ENCODE measurements at places on chromosomes 6 and 20.

DNA sequence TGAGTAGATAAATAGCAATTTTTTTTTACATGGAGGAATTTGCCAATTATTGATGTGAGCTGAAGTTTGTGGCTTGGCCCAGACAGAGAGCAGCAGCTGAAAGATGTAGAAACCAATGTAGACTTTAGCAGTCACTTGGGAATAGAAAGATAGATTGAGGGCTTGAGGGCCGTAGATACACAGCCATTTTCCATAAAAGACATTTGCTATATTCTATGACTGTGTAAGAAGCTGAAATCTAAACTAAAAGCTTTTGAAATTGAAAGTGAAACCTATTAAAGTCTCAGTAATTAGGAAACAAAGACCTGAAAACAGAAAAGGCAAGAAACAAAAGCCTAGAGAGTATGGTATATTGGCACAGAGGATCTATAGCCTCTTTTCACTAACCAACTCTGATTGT lies 332.7 kb downstream of the CENPW start:
- DNase-seq, result no peak

DNA sequence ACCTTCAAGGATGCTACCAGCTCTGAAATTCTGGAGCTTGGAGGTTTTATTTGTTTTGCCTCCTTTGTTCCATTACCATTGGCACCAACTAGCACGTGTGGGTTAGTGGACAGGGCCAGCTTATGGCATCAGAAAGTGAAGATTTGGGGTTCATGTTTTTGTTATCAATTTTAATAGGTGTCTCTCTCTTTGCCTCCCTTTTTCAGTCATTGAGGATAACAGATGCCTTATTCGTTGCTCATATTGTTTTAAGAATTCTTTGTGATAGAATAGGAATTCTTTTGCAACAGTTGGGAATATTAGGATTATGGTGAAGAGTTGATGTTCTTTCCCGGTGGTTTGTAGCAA lies 22.9 kb downstream of the TMC2 start:
- DNase-seq, result no peak

DNA sequence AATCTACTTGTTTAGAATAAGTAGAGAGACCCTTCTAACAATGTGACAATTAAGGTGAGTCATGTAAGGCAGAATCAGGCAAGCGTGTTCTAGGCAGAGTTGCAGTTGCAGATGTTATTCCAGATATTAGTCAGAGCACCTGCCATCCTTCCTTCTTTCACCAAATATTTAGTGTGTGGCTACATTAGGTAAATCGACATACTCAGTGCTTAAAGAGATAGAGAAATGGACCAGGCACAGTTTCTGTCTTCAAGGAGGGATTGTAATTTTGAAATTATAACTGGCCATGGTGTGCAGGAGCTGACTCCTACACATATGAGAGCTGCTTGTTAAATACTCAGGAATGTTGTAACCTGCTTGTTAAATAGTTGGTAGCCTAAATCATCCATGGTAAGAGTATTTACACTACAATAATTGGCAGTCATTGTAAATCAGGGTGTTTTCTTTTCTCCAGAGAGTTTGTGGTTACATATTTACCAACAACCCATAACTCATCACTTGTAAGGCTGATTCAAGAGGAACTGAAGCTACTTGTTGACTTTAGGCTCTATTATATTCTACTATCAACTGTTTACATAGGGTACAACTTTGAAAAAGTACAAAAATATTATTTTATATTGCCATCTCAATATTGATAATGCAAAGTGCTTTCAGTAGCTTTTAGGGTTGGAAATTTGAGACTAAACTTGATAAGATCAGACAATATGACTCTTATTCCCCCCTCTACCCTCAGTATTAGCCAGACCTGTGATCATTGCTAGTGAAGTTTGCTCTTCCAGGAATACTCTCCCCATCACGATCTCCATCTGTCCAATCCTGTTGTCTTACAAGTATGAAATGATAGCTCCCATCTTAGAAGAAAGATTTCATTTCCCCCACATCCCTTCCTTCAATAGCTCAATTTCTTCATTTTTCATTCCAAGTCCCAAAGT lies 607.1 kb downstream of the COL12A1 start:
- DNase-seq, result no peak

GRCh38 chr6:44058617-44059358 lies 68.5 kb downstream of the MRPL14 start:
- no peak for DNase-seq

- no peak for DNase-seq
Measured at GRCh38 chr6:138012682-138013081, 94.5 kb downstream of the PERP start.

DNA sequence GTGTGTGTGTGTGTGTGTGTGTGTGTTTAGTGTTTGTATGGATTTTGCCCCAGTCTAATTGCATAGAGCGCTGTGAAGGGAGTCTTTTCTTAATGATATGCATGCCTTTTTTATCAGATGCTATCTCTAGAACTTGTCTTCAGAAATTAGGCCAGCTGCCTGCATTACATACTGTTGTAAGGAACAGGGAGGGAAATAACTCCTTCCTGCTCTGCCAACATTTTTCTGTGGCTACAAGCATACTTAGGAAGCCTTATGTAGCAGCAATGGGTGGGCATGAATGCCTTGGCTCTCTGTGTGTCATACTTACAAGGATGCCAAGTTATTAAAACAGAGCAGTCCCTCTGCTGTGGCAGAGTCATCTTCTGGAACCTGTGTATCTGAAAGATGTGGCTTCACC lies 8.0 kb upstream of the COL21A1 start:
- DNase-seq, result no peak

DNA sequence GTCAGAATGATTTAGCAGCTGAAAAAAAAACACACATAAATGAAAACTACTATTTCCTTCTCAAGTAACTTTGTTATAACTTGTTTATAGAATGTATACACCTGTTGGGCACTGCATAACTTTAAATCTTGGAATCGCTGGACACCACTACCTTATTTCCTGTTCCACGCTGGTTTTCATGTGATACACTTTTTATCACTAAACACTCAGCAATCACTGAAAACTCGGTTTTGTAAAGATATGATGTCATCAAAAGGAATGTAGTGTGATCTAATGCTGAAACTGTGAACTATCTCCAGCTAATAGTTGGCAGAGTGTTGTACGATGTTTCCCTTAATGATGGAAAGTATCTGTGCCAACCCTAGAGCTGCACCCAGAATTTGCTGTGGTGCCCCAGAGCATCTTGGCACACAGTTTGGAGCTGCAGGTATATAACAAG lies 127.9 kb downstream of the BACH2 start:
- no peak for DNase-seq

DNA sequence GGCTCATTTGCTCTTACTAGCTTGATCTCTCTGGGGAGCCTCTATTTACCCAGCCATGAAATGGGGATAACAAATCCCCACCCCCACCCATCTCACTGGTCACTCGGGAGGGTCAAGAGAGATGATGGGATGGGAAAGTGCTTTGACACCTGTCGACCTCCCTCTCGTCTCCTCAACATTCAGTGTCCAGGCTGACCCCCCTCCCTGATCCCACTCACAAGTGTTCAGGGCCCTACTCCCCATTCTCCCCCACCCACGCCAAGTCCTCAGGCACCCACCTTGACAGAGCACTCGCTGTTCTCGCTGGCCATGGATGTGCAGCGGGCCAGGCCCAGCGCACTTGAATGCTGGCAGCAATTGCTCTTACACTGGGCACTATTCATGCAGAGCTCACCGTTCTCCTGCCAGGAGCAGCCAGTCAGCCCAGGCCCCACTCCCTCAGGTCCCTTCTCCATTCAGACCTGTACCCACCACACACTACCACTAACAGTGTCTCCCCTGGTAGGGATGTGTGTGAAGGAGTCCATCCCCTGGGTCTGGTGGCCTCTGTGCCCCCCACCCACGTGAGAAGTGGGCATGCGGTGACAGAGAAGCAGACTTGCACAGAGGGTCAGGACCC lies 1.6 kb downstream of the CLPS start:
- no peak for DNase-seq

DNA sequence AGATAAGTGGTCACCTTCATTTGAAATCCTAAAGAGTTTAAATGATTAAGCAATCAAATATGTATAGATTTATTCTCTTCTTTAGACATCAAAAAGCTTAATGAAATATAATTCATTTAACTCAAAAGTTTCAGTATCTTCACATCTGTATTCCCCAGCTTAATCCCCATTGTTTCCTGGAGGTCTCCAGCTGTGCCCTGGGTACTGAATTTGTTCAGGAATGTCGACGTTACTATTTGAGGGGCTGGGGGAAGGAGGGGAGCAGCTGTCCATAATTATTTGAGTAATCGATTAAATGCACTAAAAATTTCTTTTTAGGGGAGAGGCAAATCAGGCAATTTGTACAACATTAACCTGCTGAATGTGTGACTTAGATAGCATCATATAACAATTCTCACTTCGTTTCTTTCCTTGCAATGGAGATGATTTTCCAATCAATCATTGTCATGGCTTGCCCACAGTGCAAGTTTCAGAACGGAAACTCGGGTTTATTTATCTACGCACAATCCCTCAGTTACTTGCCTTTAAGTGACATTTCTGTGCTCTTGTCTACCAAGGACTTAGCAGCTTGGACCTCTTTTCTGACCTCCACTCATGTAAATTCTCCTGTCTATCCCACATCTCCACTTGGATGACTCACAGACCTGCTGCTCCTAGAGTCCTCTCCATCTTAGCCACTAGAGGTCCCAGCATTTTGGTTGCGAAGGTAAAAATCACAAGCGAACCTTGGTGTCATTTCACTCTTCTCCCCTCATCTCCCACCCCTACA lies 3.9 kb downstream of the DOK5 start:
- DNase-seq, result no peak

DNA sequence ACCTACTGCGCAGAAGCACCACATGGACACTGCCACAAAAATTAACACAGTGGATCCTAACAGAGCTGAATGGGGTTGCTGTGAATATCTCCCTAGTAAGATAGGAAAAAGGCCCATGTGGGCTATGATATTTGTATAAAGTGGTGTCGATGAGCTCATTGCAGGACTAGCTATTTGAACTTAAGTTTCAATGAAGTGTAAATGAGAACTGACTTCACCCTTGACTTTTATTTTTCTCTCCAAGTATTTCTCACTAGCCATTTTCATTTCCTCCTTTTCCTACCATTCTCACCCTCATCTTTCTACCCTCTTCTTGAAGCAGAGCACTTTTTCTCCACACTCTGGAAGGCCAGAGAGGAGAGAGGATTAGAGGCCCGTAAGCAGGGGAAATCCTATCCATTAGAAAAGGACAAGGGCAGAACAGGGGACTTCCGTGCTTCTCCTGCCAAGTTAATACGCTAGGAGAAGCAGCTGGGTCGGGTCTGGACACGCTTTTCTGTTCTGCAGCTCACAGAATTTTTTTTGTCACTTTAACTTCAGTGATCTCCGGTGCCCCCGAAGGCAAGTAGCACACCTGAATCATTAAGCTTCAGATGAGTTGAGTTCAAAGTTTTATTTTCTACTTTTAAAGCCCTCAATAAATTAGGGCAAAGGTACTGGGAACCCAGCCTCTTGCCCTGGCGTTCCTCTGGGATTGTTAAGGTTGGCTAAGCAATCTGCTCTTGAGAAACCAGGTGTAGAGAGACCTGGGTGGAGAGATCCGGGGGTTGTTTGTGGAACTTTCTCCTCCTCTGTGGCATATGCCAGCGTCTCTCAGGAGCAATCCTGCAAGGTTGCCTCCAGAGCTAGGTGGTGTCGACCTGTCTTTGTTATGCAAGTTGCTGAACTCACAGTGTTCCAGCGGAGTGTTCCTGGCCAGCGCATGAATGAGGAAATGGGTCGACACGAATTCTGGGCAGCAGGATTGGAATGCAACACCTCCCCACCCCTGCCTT lies 56.2 kb upstream of the ARID1B start:
- DNase-seq, result no peak

DNA sequence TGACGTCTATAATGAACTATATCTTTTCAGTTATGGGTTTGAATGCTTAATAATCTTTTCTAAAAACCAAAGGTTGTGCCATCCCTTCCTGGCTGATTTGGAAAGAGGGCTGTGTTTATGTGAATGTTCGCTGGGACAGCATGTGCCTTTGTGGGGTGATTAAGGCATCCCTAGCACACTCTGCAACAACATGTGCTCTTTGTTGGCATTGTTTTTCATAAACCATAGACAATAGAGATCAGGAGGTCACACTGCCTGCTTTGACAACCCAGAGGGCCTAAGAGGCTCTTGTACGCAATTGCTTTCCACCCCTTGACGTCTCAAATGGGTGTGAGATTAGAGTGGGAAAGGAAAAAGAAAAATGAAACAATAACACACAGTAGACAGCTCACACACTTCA lies 116.0 kb downstream of the LRRC1 start:
- DNase-seq, result no peak

GRCh38 chr20:3430376-3431069 lies 23.1 kb upstream of the DNAAF9 start:
- no peak for DNase-seq

DNA sequence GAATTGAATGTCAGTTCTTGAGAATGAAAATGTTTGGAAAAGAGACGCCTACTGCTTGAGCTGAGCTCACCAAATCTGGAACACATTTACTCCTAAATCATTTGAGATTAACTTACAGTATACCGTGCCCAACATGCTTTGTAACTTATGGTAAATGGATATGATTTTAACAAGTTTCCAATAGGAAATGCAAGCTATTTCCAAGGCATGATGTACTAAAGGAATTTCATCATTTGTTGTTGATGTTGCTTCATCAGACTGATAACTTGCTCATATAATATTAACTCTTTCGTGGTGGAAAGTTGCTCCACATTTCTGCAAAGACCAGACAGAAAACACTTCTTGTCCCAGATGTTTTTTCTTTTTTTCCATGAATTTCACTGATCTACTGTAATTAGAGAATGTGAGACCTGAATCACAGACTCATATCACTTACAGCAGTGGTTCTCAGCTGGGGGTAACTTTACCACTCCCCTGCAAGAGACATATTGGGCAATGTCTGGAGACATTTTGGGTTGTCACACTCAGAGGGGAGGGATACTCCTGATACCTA lies 116.6 kb upstream of the TRAF3IP2 start:
- no peak for DNase-seq

All from NCI-H446 (cell line).